ENCODE measurements at places on chromosomes 3 and 15.
A peak's percentile ranks its signal among the peaks of the same experiment; 100 is the strongest.

DNA sequence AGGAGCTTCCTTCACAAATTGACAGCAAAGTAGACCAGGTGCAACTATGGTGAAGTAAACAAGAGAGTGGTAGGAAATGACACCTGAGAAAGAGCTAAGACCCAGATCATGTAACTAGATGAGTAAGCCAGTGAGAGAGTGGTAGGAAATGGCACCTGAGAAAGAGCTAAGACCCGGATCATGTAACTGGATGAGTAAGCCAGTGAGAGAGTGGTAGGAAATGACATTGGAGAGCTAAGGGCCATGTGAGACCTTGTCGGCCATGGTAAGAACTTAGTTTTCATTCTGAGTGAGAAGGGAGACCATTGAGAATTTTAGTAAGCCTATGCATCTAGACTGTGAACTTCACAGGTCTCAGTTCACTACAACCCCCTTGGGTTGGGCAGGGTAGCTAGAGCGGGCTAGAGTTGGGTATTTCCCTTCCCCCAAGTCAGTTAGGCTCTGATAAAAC, 5.4 kb upstream of the SENP7 start:
- DNase-seq, result peak; percentile 59

DNA sequence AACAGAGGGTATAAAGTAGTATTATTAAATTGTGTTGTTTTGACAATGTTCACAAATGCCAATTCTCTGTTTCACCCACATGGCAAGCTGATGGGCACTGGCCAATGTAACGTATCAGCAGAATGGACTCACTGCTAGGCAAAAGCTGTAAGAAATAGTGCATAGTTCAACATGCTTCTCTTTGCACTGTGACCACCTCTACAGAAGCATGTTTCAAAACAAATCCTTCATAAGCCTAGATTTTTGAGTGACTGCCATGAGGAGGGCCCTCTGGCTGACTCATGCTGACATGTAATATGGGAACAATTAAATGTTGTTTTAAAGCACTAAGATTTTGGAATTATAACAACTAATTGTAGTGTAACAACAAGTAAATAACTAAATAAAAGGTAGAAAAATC, 3.2 kb downstream of the GBE1 start:
- no peak for DNase-seq

GRCh38 chr3:126452213-126452612, 23.5 kb downstream of the ZXDC start:
- DNase-seq, result no peak

GRCh38 chr3:9396301-9396631, 1.1 kb upstream of the SETD5 start:
- peak; percentile 88 for DNase-seq

GRCh38 chr3:64224826-64225610, at the start of gene PRICKLE2:
PRICKLE2 (minus strand) TSS chr3:64225466; CDS start chr3:64198927, 26,539 bp downstream.
- DNase-seq, result no peak

DNA sequence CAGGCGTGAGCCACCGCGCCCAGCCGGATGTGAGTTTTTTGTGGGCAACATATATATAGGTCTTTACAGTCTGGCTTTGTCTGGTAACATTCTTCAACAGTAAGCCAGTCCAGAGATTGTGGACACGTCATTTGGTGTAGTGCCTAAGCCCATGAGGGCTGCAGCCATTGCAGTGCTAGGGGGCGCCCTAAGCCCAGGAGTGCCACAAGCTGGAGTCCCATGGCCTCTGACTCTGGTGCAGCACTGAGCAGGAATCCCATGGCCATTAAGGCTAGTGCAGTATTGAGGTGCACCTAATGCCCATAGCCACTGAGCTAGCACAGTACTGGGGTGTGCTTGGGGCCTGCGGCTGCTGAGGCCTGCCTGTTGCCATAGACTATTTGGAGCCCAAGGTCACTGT, 136.4 kb upstream of the NDN start:
- peak; percentile 1 for DNase-seq

- no peak for DNase-seq
Observed at GRCh38 chr3:159806412-159806811, 182.2 kb upstream of the IL12A start.

- DNase-seq, result no peak
Observed at GRCh38 chr15:66066005-66066404, 187.5 kb downstream of the MEGF11 start.

DNA sequence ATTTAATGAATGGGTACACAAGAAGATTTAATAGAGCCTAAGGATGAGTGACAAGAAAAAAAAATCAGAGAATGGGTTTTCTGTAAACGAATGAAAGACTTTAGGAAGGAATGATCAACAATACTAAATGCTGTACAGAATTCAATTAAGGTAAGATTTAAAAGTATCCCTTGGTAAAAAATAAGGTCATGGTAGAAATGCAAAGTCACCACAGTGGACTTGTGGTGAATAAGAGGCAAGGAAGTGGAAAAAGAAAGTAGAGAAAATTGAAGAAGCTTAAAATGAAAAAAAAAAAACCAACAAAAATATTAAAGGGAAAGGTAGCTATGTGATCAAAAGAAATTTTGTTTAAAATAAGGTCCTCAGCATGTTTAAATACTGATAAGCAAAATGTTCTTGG, 82.4 kb downstream of the PLSCR2 start:
- DNase-seq, result no peak

DNA sequence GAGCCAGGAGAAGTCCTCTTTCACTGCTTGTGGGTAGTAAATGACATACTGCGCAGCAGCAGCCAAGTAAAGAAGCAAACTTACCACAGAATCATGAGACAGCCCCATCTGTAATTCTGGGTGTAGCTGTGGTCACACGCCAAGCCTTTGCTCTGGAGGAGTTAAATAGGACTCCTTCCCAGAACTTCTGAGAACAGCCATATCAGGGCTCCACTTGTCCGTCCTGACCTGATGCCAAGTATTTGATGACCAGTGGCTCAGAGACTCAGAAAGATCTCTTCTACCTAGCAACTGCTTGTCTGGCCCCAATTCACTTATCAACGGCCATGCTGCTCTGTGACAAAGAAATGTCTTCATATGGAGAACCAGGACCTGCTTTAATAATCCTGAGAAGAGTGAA, 20.6 kb upstream of the GOLIM4 start:
- no peak for DNase-seq

DNA sequence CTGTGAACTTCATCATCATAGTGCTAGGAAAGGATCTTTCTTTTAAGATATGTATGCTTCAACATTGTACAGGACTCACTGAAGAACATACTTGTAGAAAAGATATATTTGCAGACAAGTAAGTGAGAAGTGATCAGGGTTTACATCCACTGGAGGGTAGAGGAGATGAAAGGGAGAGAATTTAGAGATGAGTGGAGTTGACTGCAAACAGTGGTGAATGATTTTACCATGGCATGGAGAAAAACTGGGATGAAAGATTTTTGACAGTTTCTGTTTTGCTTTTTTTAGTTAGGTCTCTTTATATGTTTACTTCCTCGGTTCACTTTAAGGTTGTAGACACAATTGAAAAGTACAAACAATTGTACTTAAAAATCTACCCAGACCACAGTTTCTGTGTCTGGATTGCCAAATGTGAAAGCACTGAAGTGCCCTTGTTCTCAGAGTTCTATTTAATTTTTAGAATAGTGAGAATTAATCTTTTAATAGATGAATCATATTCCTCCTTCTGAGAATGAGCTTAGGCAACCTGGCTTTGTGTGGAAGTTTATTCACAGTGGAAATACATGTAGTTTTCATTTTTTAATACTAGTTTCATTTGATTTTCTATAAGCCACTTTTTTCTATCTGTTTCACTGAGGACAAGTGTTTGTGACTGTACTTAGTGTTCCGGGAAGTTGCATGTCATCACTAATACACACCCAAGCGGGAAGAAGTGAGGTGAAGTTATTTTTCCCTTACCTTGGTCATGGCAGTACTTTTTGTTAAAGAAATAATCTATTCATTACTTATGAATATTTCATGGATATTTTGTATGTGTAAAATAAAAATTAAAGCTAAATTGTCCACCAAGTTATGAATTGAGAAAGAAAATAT, 1.8 kb upstream of the GPR171 start:
- DNase-seq, result no peak

- DNase-seq, result no peak
Observed at GRCh38 chr3:138862531-138862923, 27.8 kb upstream of the PIK3CB start.

DNA sequence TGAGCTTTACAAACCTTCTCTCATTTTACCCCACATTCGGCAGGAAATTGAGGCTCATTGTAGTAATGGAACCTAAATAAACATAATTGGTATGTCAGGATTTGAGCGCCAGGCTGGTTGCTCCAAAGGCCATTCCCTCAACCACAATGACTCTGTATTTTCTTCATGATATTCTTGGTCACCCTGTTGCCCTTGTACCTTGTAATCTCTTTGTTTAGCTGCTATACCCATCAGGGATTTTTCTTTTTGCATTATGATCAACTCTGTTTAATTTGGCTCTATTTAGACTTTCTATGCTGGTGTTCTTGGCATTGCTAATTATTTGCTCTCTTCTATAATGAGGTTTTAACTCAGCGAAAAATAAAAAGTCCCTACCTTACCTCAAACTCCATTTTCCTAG, 29.8 kb downstream of the DUOX2 start:
- no peak for DNase-seq

GRCh38 chr15:47675735-47676134, 41.6 kb upstream of the SEMA6D start:
- DNase-seq, result no peak

DNA sequence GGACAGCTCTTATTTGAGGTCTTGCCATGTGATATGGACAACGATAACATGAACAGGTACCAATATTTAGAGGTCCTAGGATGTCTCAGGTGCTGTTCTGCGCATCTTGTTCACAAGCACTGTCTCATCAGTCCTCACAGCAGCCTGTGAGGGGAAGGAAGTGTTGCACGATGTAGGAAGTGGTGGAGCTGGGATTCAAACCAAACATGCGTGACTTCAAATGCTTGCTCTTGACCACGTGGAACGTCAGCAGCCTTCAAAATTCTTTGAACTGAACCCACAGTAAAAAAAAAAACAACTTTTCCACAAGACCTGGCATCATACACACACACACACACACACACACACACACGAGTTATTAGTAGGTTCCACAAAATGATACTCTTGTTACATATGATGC, 153.4 kb upstream of the SMAD3 start:
- DNase-seq, result no peak

GRCh38 chr15:55829826-55830225, 86.9 kb upstream of the PRTG start:
- DNase-seq, result no peak

DNA sequence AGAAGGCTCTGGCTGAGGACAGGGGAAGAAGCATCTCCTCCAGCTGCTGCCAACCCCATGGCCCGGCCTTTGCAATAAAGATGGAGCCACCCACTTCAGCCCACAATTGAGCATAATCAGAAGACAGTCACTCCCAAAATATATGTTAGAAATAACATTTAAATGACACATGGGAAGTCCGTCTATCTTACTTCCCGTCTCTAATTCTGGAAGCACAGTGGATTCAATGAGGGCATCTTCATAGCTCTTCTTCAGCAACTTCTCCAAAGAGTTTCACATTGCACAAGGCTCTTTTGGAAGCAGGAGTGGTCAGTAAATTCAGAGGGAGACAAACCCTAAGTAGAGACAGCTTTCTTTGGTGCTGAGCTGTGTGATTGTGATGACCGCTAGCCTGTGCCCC, 67.0 kb upstream of the SEC61A1 start:
- DNase-seq, result no peak

- no peak for DNase-seq
Observed at GRCh38 chr3:136050250-136050649, 84.7 kb downstream of the PPP2R3A start.

DNA sequence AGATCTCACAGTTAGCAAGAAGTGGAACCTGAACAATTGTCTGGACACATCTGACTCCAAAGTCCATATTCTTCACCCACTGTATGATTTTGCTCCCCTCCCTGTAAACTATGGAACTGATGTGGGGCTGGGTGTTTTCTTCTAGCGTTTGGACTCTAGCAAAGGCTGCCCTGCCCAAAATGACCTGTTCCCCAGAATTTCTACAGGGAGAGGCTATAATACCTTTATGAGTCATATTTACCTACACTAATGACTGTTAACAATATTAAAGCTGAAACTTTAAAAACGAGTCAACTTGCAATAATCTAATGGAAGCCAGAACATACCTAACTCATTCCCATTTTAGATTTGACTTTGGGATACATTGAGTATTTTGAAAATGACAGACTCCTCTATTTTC, 531.2 kb upstream of the CFAP20DC start:
- DNase-seq, result no peak

GRCh38 chr3:194485468-194485880, 1.3 kb downstream of the ATP13A3 start:
- no peak for DNase-seq

GRCh38 chr3:4406746-4407568, 60.1 kb downstream of the SUMF1 start:
- no peak for DNase-seq

DNA sequence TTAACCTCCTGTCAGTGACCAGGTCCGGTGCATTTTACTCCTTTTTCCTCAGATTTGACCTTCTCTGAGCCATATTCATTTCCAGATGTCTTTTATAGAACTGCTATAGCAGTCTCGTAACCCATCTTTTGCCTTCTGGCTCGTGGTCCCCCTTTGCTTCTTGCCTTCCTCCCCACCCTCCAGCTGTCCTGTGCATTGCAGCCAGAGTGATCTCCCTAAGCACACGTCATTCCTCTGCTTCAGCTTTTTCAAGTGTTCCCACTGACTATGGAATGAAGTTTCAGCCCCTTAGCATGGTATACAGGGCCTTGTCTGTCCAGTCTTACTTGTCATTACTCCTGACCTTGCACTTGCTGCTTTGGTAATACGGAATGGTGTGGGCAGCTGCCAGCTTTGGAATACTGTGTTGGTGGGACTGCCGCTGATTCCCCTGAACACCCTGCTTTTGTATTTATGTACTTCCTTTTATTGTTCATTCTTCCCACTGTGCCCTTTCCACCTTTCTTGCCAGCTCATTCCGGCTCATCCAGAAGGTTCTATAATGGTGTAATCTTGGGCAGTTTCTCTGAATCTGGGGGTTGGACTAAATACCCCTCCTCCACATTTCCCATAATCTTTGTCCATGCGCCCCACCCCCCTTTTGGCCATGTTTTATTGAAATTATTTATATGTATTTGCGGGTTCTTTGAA, 38.9 kb downstream of the SLC25A26 start:
- no peak for DNase-seq

- DNase-seq, result no peak
Observed at GRCh38 chr3:11078826-11079515, 75.3 kb upstream of the HRH1 start.

DNA sequence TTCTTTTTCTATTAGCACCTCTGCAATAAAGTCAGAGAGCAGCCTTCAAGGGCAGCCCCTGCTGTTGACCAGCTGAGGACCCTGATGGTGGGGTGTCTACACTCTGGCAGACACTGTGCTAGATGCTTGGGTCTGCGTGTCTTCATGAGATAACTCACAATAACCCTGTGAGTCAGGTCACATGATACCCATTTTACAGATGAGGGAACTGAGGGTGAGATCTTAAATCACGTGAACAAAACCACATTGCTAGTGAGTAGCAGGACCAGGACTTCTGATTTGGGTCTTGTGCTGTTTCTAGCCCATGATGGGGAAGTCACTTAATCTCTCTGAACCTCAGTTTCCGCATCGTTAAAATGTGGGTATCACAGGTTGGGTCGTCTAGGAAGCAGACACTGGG, 118.5 kb upstream of the LIPC start:
- no peak for DNase-seq

- DNase-seq, result no peak
Observed at GRCh38 chr15:41024131-41024530, 70.9 kb downstream of the CHAC1 start.
